Activated CD4-positive, alpha-beta T cell treated with anti-CD3 and anti-CD28 coated beads, Interleukin-2, amount 50 U/mL, for 48 hours (primary cell): ENCODE measurements at places on chromosomes 6 and 20.

DNA sequence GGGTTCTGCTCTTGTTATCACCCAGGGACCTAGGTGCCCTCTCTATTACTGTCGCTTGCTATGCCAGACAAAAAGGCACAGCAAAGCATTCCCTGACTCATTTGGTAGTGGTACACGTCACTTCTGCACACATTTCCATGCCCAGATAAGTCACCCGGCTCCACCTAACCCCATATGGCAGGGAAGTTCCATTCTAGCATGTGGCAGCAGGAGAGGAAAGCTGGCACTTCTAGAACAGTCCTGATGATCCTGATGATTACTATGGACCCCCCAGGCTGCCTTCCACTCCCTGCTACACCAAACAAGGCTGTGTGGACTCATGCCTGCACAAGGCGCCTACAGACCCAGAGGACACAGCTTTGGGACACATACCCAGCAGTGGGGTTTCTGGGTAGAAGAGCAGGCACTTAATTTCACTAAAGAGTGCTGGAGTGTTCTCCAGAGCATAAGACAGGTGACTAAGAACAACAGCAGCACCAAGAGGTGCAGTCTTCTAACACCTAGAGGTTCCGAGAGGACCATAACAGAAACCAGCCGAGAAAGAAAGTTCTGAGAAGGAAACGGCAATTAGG, 53.5 kb upstream of the NELFCD start:
- no peak for DNase-seq

GRCh38 chr6:91480402-91480801, 893.5 kb upstream of the MAP3K7 start:
- no peak for DNase-seq

DNA sequence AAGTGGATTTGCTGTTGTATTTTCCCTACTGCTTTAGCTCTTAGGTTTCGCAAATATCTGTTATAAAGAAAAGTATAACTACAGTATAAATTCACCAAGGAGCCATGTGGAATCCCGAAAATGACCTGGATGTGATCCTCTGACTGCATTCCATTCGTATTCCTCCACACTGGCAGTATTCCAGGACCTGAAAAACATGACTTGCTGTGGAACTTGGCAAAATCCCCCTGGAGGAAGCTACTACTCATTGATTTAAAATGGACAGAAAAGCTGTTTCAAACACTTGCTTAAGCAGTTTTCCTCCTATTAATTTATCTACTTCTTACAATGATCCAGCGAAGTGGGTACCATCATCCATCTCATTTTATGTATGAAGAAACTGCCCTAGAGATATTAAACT, 13.3 kb upstream of the ENPP5 start:
- no peak for DNase-seq

- peak; percentile 7 for DNase-seq
These were observed 590 bp downstream of the RNF217 start for GRCh38 chr6:124962639-124963415.

DNA sequence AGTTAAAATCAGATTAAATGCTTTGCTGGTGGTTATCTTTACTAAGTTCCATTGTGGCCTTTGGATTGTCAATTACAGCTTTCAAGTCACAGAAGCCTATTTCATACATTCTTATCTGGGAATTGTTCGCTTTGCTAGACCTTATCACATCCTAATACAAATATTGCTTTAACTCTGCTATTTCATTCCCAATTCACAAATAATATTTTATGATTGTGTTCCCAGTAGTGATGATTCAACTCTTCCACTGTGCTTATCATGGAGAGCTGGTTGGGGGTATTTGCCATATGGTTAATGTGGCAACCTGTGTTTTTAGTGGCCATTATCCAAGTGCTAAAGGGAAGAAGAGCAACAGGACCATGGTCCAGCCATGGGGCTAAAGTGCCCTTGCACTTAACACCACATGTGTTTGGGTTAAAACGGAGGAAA, 72.9 kb upstream of the GLP1R start:
- no peak for DNase-seq

- no peak for DNase-seq
These were observed 214.7 kb downstream of the PAX1 start for GRCh38 chr20:21920211-21920610.

DNA sequence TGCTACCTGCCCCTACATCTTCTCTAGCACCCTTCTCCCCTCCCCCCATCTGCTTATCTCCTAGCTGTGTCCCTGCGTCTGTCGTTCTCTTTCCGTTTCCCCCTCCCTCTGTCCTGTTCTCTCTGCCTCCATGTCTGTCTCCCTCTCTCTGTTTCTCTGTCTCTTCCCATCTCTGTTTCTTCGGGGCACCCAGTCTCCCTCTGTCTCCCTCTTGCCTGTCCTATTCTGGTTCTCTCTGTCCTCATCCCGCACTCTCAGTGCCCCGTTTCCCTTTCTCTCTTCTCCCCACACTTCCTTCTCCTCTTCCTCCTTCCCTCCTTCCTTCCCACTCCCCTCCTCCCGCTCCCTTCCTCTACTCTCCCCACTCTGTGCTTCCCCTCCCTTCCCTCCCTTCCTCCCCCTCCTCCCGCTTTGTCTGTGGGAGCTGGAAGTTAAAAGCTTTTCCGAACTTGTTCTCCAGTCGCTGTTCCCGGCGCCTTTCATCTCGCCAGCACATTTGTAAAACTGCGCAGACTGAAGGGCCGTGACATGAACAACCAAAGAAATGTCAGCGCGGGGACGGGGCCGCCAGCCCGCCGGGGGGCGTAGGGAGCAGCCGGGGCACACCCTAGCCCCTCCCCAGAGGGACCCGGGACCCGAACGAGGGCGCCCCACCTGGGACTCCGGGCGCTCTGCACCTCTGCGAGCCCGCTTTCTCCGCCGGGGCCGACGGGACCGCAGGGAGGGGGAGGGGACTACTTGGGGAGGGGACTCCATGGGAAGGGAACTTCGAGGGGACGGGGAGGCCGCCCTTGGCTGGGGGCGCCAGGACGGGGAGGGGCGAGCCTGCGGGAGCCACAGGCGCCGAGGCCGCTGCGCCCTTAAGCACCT, 4.0 kb upstream of the CDH22 start:
- DNase-seq: peak; percentile 9

- no peak for DNase-seq
These were observed 9.8 kb upstream of the BMP7 start for GRCh38 chr20:57276221-57276620.

- DNase-seq: peak; percentile 55
These were observed 91.8 kb upstream of the BACH2 start for GRCh38 chr6:90388395-90388794.

DNA sequence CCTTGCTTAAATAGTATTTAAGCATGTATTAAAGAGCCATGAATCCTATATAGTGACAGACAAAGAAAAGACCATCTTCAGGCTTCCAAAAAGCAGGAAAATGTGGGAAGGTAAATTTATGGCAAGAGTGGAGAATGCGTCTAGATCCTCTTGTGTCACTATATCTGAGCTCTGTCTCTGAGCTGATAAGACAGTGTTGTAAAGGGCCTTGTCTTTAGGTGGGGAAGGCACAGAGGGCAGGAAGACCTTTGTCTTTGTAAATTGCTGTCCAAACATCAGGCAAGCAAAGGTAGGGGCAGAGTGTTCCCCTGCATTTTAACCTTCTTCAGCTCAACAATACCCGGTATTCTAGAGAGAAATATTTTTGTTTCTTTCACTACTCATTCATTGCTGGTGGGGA, 33.9 kb upstream of the MBOAT1 start:
- DNase-seq: no peak

DNA sequence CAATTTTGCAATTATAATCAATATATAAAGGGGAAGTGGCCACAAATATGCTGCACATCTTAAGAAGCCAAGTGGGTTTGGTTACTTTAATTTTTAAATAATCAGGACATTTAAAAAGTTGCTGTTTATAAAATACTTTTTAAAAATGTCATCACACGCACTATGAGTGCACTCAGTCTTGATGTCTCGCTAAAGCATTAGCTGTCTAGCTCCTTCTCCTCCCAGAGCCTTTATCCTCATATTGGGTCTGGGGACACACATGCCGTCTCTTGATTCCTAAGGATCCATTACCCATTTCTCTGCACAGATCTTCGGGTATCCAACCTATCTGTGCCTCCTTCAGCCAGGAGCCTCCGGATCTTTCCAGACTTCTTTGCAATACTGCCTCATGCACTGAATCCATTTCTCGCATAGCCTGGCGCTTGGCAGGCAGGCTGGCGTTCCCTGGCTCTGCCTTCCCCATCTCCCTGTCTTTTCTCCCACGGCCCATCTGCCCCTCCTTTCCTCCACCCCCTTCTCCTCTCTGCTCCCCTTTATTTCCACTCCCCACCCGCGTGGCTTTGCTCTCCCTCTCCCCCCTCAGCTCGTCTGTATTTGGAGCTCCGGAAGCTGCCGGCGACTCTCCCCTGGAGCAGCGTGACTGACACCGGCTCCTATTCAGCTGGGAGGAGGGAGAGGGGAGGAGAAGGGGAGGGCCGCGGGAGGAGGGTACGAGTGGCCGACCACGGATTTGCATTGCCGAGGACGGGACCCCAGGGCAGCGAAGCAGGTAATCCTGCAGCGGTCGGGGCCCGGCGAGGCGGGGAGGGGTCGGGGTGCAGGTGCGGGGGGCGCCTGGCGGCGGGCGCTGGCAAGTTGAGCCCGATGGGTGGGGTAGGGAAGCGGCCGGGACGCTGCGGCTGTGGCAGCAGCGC, at the start of gene CAP2:
TSS of gene CAP2 (plus strand) at position 618 of the 914 bp plus-strand sequence. CDS start 27,961 bp downstream, outside the sequence.
- DNase-seq: no peak

- no peak for DNase-seq
These were observed 25.5 kb upstream of the OCSTAMP start for GRCh38 chr20:46575937-46576461.

- DNase-seq: no peak
These were observed 631 bp upstream of the PGBD1 start for GRCh38 chr6:28280595-28281287.

DNA sequence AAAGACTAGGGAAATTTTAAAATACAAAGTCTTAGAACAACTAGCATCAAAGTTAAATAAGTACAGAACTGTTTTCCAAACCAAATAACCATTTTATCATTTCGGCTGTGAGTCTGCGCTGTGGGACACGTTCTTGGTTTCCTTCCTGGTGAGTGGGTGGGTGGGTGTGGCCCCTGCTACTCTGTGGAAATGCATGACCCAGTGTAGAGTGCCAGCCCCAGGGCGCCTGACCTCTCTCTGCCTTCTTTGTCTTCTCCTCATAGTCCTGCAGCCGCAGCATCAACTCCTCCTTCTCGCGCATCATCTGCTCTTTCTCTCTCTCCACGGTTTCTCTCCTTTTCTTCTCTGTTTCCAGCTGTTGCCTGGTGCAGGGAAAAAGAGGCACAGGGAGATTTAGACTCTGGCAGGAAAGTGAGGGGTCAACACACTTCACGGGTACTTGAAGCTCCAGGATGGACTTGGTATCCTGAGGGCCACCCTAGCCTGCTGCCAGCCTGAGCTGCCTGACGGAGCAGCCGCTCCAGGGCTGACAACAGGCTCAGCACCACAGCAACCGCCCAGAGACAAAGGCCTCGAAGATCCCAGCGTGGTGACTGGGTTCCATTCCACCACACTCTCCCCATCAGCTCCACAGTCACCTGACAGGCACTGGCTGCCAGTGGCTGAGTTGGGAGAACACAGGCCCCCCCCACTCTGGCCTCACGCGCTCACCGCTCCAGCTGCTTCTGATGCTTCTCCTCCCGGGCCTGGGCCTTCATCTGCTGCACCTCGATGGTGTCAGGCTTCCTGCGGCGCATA, 48.4 kb downstream of the EZR start:
- DNase-seq: no peak

GRCh38 chr6:38043259-38043753, 223.8 kb downstream of the ZFAND3 start:
- no peak for DNase-seq

- peak; percentile 40 for DNase-seq
These were observed 514 bp downstream of the TCFL5 start for GRCh38 chr20:62860924-62861691.

GRCh38 chr20:300345-300990, 3.1 kb downstream of the ZCCHC3 start:
- DNase-seq: no peak

DNA sequence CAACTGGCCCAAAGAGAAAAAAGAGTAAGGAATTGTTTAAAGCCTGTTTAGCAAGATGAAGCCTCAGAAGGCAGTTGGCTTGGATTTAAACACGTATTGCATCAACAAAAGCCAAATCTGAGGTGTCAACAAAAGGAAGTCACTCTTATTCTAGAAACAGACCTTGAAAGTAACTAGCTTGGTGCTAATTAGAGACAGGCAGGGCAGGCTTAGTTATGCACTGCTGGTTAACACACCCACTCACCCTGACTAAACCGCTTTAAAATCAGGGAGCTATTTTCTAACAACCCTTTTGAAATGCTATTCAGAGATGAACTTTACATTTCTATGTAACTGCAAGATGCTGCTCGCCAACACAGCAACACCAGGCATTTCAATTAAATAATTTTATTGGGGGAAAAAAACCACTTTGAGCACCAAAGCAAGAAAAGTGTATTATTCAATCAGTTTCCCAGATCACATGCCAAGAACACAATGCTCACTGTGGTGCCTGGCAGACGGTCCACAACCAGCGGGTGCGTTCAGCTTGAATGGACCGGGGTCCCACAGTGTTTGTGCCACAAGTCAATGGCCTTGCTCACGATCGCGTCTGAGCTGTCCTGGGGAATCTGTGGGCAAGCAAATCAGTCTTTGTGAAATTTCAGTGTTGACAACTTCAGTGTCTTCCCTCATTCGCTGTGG, 23.6 kb downstream of the TBC1D7 start:
- DNase-seq: no peak

GRCh38 chr20:51635680-51636079, 93.2 kb upstream of the NFATC2 start:
- no peak for DNase-seq

- DNase-seq: no peak
These were observed 264.5 kb downstream of the KIF16B start for GRCh38 chr20:16308754-16309153.

DNA sequence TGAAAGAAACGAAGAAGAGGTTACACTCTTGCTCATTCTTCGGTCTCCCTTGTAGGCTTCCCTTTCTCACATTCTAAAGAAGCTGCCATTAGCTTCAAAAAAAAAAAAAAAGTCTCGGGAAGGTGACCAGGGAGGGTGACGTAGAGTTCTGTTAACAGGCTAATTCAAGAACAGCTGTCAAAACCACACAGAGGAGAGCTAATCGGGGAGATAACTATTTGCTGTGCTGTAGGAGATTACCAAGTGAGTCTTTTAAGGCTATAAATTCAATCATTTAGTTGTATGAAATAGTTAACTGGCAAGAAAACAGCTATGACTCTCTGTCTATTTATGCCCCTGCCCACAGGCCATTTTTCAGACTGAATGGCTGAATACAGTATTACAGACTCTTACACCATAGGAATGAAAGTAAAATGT, 256.8 kb downstream of the SYNE1 start:
- DNase-seq: no peak

GRCh38 chr6:130366107-130367005, 539 bp downstream of the TMEM200A start:
- DNase-seq: peak; percentile 30

DNA sequence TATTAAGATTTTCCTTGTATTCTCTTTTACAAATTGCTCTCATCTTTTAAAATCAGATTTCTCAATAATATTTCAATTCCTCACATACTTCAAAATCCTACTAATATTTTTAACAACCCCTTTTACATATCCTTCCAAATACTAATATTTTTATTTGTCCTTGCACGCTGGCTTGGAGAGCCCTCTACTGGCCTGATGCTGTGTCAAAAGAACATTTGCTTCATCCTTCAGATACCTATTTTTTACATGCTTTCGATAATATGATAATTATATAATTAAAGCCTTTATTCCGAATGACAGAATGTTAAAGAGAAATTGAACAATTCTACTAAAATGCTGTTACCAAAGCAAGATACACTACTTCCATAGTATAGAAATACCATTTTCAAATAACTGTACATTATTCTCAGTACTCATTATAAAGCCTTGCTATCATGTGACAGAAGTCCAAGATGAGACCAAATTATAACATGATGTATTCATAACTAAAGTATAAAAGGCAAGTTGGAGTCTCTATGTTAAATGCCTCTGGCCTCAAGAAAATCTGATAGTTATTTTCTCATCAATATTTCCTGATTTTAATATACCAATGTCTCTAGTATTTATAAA, 39.0 kb upstream of the PLN start:
- DNase-seq: no peak
